M059J (cell line): ENCODE measurements at places on chromosomes 3 and 15.
A peak's percentile ranks its signal among the peaks of the same experiment; 100 is the strongest.

DNA sequence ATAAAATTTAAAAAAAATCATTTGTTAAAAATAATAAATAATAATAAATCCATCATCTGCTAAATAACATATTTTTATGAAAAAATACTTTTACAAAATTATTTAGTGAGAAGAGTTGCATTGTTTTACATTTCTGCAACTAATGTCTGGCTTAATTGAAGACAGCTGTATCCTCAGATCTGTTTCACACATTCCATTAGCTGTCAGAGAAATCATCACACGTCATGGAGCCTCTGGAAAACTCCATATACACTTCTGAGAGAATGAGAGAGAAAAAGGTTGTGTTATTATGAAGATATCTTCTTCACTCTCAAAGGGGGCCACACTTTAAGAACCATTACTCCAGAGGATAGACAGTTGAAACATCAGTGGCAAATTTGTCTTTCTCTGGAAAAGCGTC lies 40.8 kb downstream of the CMSS1 start:
- DNase-seq, result no peak

GRCh38 chr15:44500555-44500954 lies 36.4 kb upstream of the EIF3J start:
- no peak for DNase-seq

- no peak for DNase-seq
Measured at GRCh38 chr3:69925506-69925905, 74.0 kb upstream of the SAMMSON start.

GRCh38 chr15:89542369-89542768 lies 32.9 kb upstream of the TICRR start:
- no peak for DNase-seq

GRCh38 chr3:128318275-128318941 lies 148.3 kb downstream of the DNAJB8 start:
- no peak for DNase-seq

DNA sequence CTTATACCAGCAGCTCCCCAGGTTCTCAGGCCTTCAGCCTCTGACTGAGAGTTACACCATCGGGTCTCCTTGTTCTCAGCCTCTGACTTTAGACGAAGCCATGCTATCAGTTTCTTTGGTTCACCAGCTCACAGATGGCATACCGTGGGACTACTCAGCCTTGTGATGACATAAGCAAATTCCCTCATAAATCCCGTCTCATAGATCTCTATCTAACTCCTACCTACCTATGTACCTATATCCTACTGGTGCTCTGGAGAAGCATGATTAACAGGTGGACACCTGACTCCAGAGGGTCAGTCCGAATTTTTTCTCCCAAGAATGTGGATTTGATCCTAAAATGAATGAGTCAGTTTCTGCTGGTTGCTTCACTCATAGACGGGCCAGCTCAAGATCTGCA lies 59.1 kb upstream of the CDV3 start:
- no peak for DNase-seq

DNA sequence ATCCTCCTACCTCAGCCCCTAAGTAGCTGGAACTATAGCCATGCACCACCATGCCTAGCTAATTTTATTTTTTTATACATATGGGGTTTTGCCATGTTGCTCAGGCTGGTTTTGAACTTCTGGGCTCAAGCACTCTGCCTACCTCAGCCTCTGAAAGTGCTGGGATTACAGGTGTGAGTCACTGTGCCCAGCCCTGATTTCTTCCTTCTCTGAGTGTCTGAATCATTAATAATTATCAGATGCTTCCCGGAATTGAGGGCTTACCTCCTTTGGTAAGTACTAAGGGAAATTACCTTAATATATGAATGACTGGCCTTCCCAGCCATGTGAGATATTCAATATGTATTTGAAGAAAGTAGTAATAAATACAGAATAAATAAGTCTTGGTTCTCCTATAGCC lies 7.2 kb downstream of the CLPX start:
- peak; percentile 21 for DNase-seq

GRCh38 chr3:194313560-194314387 lies 37.4 kb downstream of the CPN2 start:
- DNase-seq, result no peak

- DNase-seq, result no peak
Measured at GRCh38 chr15:100049483-100049882, 292.3 kb downstream of the ADAMTS17 start.

DNA sequence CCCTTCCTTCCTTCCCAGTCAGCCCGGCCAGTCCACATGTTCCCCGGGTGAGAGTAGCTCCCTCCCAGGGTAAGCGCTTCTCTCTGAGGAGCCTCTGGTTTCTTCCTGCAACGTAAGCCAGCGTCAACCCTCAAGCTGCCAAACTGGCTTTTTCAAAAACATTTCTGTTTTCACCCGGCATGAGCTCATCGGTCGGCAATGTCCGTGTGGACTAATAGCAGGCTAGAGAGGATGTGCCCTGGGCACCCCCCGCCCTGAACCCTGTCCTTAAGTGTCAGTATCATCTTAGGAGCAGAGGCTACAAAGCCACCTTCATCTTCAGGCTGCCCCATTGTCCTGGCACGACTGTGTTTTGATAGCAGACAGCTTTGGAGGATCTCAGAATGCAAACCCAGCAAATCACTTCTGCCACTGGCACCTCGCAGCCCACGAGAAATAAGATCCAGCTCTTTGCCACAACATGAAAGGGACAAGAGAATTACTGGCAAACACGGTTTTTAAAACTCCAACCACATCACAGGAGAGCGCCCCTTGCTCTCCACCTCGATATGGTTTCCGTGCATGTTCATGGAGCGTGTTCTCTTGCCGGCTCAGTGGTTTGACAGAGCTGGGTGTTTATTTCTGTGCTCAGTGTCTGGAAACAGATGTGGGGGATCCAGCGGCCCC lies 9.9 kb downstream of the ALDH1A3 start:
- no peak for DNase-seq

GRCh38 chr15:68715111-68715510 lies 105.6 kb downstream of the ANP32A start:
- DNase-seq, result no peak

- DNase-seq, result no peak
Measured at GRCh38 chr3:179666436-179667035, 13.7 kb downstream of the USP13 start.

DNA sequence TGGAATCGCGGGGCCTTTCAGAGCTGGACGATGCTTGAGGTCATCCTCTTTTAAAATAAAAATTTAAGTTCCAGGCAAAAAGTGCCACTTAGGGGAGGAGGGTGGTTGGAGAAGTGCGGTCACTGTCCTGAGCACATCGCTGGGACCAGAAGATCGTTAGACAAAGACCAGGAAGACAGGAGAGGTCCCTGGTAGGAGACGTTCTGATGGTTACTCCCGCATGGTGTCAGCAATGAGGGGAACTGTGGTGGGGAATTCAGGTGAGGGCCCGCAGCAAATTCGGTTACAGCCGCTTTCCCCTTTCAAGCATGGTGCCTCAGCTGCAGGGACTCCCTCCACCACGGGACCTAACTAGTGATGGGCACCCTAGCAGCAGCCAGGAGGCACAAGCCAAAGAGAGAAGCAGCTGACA lies 1.0 kb upstream of the ISY1 start:
- peak; percentile 45 for DNase-seq

DNA sequence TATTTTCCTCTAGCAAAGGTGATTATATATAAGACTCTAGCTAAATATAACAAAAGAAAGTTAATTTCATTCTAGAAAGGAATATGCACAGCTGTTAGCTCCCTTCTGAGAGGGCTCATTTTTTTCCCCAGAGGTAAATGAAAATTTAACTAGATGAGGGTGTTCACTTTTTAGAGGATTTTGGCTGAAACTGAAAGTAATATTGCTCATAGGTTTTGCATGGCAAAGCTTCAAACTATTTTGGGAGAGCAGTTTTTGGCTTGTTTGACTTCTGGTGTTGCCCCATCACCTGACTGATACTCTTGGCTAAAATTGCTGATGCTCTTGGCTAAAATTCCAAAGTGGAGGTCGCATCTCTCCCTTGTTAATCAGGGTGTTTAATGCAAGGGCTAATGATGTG lies 311.9 kb downstream of the EDEM1 start:
- no peak for DNase-seq

DNA sequence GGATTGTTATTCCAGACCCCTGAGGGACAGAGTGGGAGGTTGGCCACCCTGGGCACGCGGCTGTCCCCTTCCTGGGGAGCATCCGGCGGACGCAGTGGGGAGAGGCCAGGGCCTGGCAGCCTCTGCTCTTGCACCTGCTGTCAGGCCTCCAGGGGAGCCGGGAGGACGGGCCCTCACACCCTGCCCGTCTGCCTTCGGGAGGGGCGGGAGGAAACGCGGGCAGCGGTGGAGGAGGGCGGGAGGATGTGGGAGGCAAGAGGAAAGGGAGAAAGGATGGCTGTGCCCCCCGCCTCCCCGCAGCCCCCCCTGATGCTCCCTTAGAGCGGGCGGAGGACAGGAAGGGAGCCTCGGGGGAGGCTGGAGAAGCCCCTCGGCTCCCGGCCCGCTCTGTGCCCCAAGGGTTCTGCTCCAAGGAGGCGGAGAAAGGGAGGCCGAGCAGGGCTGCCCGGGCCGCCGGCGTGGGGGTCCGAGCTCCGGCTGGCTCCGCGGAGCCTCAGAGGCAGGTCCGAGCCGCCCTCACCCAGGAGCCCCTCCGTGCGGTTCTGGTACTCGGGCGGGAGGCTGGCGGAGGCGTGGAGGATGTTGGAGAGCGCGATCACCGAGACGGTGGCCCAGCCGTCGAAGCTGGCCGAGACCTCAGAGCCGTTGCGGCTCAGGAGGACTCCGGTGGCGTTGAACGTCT lies 40.9 kb downstream of the MUC20 start:
- DNase-seq, result no peak

DNA sequence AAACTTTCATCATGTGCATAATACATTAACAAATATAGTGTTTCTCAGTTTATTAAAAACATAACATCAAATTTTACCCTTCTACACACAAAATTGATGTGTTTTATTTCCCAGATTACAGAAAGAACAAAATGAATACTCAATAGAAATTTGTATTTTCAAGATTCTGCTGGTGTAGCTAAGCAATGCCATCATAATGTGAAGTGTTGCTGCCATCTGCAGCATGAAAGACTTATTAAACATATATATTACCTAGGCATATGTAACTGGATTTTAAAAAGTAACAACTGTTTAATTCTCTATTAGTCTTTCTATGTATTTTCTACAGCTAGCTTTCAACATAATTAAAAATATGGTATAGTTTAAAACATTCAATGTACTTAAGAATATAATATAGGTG lies 27.5 kb downstream of the PLSCR5 start:
- DNase-seq, result peak; percentile 61

DNA sequence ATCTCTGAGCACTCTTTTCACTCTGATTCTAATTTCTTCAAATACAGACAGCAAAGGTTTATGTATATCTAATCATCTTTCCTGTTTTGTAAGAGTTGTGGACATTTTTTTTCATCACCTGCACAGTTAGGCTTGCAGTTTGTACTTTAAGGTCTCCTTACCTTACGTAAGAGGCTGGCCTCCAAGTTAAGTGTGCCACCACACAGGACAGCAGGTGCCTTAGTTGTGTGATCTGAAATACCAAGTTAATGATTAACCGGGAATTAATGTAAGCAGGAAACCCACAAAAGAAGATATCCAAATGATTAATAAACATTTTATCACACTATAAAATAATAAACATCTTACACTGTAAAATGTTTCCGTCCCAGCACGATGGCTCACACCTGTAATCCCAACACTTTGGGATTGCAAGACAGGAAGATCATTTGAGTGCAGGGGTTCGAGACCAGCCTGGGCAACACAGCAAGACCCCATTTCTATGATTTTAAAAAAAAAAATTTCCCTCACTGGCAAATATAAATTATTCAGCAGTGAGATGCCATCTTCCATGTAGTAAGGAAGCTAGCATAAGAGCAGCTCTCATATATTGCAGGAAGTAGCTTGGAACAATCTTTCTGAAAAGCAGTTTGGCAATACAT lies 87.7 kb upstream of the LIMD1 start:
- peak; percentile 19 for DNase-seq

- peak; percentile 2 for DNase-seq
Measured at GRCh38 chr3:77254967-77255831, 215.3 kb downstream of the ROBO2 start.

DNA sequence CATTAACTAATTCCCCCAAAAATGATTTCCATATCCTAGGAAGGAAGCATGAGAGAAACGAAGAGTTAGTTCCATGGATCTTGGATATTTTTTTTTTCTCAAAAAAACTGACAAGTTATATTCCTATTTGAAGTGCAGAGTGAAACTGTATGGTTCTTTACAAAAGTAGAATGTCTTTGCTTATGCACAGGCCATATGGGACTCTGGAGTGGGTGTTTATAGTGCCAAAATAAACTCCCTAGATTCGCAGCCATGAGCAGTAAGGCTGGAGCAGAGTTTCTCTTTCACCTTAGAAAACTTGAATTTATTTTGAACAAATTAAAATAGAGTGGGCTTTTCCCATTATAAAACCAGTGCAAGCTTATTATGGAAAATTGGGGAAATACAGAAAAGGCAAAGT lies 239.7 kb downstream of the PDCD6IP start:
- no peak for DNase-seq

DNA sequence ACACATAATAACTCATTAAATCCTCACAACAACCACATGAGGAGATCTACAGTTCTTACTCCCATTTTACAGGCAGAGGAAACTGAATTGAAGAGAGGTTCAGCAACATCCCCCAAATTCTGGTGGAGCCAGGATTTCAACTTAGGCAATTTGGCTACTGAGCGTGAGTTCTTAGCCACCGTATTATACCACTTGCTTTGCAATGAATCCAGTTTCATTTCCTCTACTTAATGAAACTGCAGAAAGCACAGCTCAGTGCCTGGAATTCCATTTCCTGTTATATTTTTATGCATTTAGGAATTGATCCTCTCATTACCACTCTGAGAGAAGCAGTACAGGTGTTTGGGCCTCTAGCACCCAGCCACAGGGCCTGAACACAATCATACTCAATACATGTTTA lies 4.3 kb downstream of the ZNF860 start:
- DNase-seq, result no peak

GRCh38 chr3:128488991-128489673 lies 3.9 kb downstream of the GATA2 start:
- peak; percentile 80 for DNase-seq

GRCh38 chr15:41862515-41863116 lies 24.0 kb downstream of the PLA2G4B start:
- DNase-seq, result no peak

- no peak for DNase-seq
Measured at GRCh38 chr3:122934251-122934650, 93.3 kb downstream of the SEMA5B start.

- peak; percentile 83 for DNase-seq
Measured at GRCh38 chr3:120177707-120178306, 83.6 kb upstream of the GSK3B start.
